ENCODE measurements at places on chromosomes 7 and 10.
A peak's percentile ranks its signal among the peaks of the same experiment; 100 is the strongest.

DNA sequence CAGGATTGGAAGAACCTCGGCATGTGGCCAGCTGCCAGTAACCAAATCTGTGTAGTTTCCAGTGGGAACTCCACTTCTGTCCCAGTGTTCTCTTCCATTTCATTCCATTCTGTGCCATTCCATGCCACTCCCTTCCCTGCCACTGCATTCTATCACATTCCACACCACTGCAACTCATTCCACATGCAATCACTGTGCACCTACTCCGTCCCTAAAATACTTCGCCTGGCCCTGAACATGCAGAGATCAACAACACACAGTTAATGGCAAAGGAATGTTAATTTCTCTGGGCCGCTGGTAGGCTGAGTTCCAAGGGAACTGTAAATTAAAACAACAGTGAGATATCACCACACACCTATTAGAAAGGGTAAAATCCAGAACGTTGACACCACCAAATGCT, 64.8 kb downstream of the AKR1B1 start:
- DNase-seq, result no peak

DNA sequence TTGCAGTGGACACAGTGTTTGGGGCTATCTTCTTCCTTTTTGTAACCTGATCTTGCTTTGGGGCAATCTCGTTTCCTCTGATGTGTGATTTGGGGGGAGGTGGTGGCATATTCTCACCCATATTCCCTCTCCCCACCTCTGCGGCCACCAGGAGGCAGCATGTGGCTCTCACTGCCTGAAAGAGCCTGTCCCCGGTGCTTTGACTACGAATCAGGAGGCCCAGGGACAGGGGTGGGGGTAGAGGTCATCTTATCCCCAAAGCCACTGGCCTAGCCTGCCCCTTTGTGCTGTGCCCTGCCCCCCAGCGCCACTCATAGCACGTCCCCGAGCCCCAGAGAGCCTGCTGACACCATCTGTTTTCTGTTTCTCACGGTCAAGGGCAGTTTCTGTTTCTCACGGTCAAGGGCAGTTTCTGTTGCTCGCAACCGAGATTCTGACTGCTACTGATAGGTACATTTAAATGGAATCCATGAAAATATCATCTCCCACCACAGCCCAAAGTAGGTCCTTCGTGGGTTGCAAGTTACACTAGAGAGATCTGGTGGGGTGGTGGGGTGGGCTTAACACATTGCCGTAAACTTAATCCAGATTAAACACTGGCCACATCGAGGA, 28.2 kb downstream of the PHYH start:
- peak; percentile 35 for DNase-seq

- no peak for DNase-seq
Measured at GRCh38 chr7:108024538-108024937, 21.6 kb upstream of the LAMB1 start.

- DNase-seq, result no peak
Measured at GRCh38 chr7:66348959-66349358, 143.8 kb downstream of the TPST1 start.

DNA sequence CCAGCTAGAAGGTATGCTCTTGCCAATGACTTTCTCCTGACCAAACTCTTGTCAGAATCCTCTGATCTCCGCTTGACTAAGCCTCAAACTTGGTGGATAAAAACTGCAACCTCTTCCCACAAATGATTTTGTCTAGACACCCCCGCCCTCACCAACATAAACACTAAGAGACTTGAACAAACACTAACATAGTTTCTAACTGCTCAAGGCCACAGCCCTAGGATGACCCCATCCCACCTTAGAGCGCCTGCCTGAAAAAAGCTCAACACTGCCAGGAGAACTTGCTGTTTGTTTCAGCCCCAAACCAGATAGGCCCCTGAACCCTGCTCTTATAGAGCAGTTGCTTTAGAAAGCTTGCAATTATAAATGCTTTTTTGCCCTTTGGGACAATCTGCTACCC, 71.8 kb downstream of the LRRN3 start:
- no peak for DNase-seq

DNA sequence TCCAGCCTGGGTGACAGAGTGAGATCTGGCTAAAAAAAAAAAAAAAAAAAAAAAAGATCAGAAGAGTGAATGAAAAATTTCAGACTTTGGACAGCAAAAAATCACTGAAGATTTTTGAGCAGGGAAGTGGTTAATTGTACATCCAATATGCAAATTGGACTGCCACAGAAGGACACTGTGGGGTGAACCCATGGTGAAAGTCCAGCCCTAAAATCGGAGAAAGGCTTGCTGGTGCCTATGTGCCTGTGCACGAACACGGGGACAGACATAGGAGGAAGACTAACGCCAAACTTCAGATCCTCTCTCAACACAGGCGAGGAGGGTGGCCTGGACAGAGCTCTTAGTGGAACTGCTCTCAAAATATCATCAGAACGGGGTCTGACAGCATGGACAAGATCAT, 65.5 kb downstream of the FAM171A1 start:
- DNase-seq, result no peak

- DNase-seq, result no peak
Measured at GRCh38 chr7:117087639-117088396, 134.5 kb downstream of the ST7 start.

- no peak for DNase-seq
Measured at GRCh38 chr10:128896963-128897362, 570.1 kb upstream of the MGMT start.

- DNase-seq, result no peak
Measured at GRCh38 chr7:146864644-146865043, 748.0 kb downstream of the CNTNAP2 start.

- no peak for DNase-seq
Measured at GRCh38 chr10:78981970-78982281, 86.8 kb upstream of the ZMIZ1 start.

DNA sequence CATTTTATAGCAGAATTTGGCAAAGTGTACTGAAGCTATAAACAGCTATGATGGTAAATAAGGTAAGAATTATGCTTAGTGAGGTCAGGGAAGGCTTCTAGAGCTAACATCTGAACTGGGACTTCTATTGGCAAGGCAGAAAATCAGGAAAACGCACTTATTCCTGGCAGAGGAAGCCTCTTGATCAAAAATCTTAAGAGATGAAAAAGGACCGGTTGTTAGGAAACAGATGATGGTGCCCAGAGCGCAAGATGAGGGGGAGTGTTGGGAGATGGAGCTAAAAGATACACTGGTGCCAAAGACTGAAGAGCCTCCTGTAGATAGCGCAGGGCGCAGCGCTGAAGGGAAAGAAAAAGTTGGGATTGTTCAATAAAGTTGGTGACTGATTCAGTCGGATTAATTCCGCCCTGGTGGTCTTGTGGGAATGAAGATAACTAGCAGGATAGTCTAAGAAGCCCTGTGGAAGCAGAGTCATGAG, 550 bp upstream of the CALU start:
- DNase-seq, result no peak

GRCh38 chr7:46838463-46838862, 743.4 kb downstream of the TNS3 start:
- DNase-seq, result no peak

DNA sequence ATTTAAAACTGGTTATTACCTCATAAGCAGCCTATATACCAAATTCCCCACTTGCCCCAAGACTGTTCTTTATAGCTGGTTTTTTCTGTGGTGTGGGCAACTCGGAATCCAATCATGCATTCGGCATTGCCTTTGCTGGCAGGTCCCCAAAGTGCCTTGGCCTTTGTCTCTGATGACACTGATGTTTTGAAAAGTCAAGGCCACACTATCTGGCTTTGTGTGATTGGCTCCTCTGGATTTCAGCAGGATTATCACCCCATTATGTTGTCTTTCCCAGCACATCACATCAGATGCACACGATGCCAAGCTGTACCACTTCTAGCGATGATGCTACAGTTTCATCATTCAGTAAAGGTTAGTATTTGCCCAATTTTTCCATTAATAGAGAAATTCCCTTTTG, 97.7 kb downstream of the USP6NL start:
- DNase-seq, result no peak

- DNase-seq, result no peak
Measured at GRCh38 chr7:50710441-50711154, 72.1 kb downstream of the GRB10 start.

DNA sequence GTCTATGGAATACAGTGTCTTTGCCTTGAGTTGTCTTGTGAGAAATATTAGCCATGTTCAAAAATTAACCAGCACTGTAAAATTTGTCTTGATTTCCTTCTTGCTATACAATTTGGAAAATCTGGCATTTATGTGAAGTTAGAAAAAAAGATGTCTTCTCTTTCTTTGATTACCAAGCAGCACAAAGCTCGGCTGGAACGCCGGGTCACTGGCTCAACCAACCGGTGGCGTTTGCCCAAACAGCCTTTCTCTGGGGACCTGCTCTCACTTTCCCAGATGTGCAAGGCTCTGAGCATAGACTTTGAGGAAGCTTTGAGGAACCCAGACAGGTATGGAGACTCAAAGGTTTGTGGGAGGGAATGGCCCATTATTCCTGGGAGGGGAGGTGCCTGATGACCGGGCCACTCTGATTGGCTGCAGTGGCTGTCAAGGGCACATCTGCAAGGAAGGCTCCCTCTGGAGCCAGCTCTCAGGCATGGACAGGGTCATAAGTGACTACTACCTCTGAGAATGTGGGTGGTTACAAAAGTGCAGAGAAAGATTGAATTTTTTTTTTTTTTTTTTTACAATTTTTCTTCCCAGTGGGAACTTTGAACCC, 5.6 kb downstream of the BTBD16 start:
- no peak for DNase-seq

GRCh38 chr7:55481155-55481554, 91.1 kb downstream of the VOPP1 start:
- DNase-seq, result no peak

DNA sequence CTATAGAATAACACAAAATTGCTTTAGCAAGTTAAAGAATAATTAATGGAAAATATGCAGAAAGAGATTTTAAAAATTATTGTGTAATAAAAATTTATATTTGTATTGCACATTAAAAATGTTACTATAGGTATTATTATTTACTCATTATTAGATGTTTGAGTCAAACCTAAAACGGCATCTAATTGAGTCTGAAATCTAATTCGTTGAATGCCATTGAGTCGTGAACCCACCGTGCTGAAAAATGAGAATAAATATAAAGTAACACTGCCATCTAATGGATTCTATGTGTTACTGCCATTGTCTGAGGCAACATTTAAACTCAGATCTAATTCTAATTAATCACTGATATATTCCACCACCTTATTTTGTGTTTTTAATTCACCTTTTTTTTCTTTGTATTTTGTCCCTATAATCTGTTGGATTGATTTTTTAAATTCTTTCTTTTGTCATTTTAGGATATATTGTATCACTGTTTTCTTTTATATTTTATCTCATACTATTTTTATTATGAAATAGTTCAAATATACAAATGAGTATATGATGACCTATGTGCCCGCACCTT, 62.2 kb downstream of the SAMD9 start:
- DNase-seq, result peak; percentile 58

GRCh38 chr7:30738026-30738915, 13.7 kb upstream of the INMT start:
- peak; percentile 18 for DNase-seq

DNA sequence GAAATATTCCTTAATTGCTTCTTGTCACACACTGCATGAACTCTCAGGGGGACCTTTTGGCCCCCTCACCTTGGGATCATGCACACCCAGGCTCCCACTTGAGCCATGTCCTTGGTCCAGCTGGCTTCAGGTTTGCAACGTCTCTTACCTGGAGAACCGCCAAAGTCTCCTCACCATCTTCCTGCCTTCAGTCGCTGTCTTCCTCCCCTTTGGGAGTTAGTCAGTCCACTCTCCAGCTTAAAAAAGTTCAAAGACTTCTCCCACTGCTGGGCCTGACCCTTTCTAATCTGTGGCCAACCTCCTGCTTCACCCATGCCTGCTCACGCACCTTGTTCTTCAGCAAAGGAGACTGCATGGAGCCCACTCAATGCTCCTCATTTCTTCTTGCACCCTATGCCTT, 82.6 kb upstream of the LRRC4 start:
- no peak for DNase-seq

- no peak for DNase-seq
Measured at GRCh38 chr7:6360841-6361240, 86.9 kb downstream of the DAGLB start.

GRCh38 chr7:148967602-148968001, 60.7 kb downstream of the PDIA4 start:
- no peak for DNase-seq

- no peak for DNase-seq
Measured at GRCh38 chr7:143419880-143420279, 11.2 kb upstream of the EPHA1 start.

- DNase-seq, result no peak
Measured at GRCh38 chr7:4162884-4163564, 519.1 kb upstream of the FOXK1 start.

DNA sequence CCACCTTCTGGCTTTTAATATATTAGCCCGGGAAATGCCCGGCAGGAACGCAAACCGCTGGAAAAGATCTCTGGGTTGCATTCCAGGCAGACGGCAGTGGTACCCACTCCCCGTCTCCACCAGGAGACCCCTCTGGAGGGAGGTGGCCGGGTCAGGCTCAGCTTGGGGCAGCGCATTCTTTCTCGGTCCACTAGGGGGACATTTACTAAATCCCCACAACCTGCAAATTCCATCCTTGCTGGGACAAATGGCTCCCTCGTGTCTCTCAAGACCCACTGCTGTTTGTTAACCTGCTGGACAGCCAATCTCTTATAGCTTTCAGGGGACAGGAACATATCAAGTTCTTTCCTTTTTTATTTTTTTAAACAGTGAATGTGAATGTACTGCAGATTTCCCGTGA, 45.8 kb upstream of the CARD11 start:
- DNase-seq, result no peak

- DNase-seq, result no peak
Measured at GRCh38 chr10:60253484-60253883, 136.2 kb downstream of the ANK3 start.

GRCh38 chr7:99362801-99363200, 11.7 kb upstream of the ARPC1B start:
- DNase-seq, result no peak

- DNase-seq, result no peak
Measured at GRCh38 chr7:148260599-148260998, 330.0 kb upstream of the C7orf33 start.

GRCh38 chr7:120609136-120609753, 248.7 kb downstream of the TSPAN12 start:
- DNase-seq, result no peak

GRCh38 chr7:134457210-134457609, 1.7 kb downstream of the AKR1B1 start:
- no peak for DNase-seq

DNA sequence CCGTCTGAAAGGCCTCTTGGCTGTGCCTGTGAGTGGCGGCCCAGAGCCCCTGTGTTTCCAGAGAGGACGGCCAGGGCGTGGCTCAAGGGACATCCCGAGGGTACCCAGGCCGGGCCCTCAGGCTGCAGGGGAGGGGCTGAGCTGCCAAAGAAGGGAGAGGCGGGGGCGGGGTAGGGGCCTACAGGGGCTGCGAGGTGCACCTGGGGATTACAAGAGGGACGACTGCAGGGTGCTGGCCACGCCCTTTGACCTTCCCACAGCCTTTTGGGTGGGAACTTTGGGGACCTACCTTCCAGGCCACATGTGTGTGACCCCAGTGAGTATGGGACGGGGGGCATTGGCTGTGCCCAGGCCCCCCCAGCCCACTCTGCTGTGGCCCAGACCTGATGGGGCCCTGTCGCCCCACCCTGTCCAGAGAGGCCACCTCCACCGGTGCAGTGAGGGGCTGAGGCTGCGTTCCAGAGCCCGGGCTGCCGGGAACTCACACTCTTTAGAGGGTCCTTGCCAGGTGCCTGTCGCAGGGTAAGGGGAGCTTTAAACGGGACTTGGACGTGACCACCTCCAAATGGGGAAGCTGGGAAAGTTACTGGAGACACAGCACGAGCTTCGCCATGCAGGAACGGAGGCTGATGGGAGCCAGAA, 19.0 kb upstream of the NKX6-2 start:
- no peak for DNase-seq
